Heart right ventricle (tissue), 16 donors: ENCODE measurements at places on chromosomes 1 and 21. TPM values are rescaled to one million over a fixed set of nuclear protein-coding genes. Genes with fewer than 3 reads are reported as not detected.

- DNase-seq, result peak; percentile 86
Observed at GRCh38 chr1:236018885-236019453, 45.9 kb downstream of the NID1 start.

Gene CD2
- total RNA-seq, result not detected

GRCh38 chr1:66490816-66491215 is 43.1 kb upstream of the SGIP1 start:
- DNase-seq, result no peak

GRCh38 chr1:94094469-94095111 is 26.4 kb downstream of the ABCA4 start:
- DNase-seq, result peak; percentile 83

DNA sequence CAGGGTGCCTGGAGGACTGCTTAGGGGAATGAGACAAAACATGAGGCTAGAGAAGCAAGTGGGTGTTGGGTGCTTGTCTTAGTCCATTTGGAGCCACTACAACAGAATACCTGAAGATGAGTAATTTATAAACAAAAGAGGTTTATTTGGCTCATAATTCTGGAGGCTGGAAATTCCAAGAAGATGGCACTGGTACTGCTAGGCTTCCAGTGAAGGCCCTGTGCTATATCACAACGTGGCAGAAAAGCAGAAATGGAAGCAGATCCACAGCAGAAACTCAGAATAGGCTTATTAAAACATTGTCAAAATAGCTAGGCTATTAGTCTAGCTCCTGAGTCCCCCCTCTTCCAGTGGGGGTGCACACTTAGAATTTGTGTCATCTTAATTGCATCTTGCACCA is 701.7 kb downstream of the RWDD3 start:
- no peak for DNase-seq

Gene MAP10
- total RNA-seq, result 3.9 TPM

- DNase-seq, result no peak
Observed at GRCh38 chr1:24826510-24826909, 81.3 kb downstream of the CLIC4 start.

GRCh38 chr1:201128476-201128875 is 1.5 kb upstream of the ASCL5 start:
- DNase-seq, result no peak

Gene RGS8
- total RNA-seq, result not detected

Gene SPRR2B
- total RNA-seq, result not detected

Gene FCGR1A
- total RNA-seq, result not detected

- DNase-seq, result peak; percentile 19
Observed at GRCh38 chr1:175702079-175702795, 41.2 kb downstream of the TNR start.

Gene FAM177B
- total RNA-seq, result not detected

DNA sequence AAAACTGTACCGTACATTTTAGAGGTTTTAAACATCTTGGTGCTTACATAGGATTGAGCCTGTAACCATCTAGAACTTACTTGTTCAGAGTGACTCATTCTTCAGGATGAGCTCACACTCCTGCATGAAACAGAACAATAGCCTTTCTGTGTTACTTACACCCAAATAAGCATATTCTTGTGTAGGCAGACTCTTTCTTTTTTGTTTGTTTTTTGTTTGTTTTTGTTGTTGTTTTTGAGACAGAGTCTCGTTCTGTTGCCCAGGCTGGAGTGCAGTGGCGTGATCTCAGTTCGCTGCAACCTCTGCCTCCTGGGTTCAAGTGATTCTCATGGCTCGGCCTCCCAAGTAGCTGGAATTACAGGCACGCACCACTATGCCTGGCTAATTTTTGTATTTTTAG is 3.8 kb upstream of the CA6 start:
- no peak for DNase-seq

DNA sequence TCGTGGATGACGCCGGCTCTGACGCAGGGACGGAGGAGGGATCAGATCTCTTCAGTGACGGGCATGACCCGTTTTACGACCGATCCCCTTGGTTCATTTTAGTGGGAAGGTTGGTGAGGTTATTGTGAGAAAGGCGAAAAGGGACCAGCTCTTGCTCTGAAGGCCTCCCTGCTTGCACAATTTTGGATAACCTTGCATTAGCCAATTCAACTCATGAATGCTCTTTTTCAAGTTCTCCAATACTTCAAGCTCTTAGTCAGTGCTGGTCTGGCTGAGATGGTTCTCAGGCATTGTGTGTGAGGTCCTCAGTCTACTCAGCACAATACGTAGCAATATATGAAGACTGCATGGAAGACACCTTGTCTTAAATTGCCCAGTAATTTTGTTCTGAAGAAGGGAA is 72.6 kb upstream of the PGD start:
- DNase-seq, result no peak

GRCh38 chr1:33624261-33624990 is 152.0 kb downstream of the ZSCAN20 start:
- DNase-seq, result no peak

GRCh38 chr21:31596055-31596454 is 63.4 kb upstream of the SOD1 start:
- no peak for DNase-seq

Gene PLA2G5
- total RNA-seq, result 44.7 TPM

GRCh38 chr1:180244840-180245239 is 14.8 kb downstream of the LHX4 start:
- no peak for DNase-seq

DNA sequence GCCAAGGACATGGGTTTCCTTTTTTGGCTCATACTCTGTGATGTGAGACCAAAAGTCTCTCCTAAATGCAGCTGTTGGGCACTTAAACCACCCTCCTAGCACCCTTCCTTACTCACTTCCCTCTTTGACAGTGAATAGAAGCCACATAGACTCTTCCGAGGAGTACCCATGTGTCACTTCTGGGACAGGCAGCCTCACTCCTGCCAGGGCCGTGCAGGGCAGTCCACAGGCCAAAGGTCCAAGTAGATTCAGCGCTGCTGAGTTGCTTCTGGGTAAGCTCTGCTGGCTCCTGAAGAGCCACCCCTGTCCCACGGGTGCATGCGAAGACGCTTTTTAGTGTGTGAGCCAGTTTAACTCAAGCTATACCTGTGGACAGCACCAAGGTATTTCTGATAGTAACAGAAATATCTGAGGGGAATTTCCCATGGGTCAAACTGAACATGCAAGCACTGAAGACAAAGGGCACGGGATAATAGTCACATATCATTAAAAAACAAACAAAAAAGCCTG is 36.8 kb upstream of the BMP8B start:
- no peak for DNase-seq

GRCh38 chr21:36377391-36377842 is 7.8 kb upstream of the CHAF1B start:
- no peak for DNase-seq

DNA sequence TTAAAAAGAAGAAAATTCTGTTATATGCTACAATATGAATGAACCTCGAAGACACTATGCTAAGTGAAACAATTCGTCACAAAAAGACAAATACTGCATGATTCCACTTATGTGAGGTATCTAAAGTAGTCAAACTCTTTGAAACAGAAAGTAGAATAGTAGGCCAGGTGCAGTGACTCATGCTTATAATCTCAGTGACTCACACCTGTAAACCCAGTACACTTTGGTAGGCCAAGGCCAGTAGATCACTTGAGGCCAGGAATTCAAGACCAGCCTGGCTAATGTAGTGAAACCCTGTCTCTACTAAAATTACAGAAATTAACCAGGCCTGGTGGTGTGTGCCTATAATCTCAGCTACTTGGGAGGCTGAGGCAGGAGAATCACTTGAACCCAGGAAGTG is 25.7 kb downstream of the EPHA10 start:
- no peak for DNase-seq

DNA sequence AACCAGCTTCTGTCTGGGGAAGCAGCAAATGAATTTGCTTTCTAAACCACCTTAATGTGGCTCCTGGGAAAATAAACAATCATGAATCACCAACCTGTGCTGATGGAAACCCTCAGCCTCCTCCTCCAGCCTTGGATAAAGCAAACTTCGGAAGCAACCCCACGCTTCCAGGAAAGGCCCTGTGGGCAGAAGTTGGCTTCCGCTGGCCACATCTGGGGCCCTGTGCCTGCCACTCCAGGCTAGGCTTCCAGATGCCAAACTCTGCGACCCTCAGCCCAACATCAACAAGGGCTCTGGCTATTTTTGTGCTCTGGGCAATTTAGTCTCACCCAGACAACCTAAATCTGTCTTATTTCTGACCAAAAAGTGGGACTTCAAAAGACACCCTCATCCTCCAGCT is 6.2 kb upstream of the OXCT2 start:
- DNase-seq, result no peak

DNA sequence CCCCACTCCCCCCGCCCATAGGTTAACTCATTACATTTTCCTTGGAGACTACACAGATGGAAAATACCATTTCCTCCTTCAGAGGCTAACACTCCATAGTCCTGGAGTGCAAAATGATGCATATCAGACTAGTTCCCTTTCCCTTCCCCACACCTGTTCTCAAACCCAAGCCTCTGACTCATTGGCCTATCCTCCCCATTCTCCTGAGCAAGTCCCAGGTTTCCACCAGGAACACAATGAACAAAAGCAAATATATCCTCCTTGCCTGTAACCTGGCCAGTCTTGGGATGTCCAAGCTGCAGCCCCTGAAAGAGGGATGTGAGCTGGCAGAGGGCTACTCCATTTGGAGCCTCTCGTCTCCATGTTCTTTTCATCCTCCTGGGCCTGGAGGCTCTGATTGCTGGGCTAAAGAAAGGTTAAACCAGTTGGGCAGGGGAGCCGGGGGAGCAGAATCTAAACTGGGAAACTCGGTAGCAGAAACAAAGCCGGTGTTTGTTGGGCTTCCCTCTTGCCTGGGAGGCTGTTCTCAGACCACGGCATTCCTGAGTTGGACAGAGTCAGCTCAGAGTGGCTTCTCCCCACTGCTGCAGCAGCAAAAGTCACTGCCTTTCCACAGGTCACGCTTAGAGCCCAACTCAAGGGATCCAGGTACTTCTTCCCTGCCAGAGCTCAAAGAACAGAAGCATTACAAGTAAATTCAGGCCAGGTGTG is 13.9 kb downstream of the SSR2 start:
- no peak for DNase-seq

GRCh38 chr1:201138311-201138840 is 11.4 kb upstream of the ASCL5 start:
- DNase-seq, result no peak

- DNase-seq, result no peak
Observed at GRCh38 chr1:88777604-88778149, 93.6 kb downstream of the PKN2 start.

Gene TTC24
- not detected for total RNA-seq

DNA sequence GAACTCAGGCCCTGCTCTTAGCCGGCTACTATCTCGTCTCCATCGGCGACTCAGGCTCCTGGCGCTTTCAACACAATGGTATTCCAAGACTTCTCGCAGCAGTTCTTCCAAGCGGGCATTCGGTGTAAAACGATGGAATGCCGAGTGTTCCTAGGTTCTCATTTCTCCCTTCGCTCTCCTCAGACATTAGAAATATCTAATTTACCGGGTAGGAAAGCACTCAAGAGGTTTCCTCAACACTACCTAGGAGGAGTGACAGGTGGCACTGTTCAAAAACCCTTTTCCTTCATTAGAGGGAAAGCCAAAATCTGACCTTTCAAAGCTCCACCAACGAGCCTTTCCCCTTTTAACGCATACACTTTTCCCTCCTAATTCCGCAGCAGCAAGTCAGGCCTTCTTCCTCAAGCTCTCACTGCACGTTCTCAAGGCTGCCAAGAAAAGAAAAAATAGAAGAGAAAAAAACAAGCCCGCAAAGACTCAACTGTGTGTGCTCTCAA is 601 bp downstream of the UBE2G2 start:
- DNase-seq, result no peak

Gene SLAMF9
- total RNA-seq, result not detected

Gene GCSAML
- total RNA-seq, result not detected

DNA sequence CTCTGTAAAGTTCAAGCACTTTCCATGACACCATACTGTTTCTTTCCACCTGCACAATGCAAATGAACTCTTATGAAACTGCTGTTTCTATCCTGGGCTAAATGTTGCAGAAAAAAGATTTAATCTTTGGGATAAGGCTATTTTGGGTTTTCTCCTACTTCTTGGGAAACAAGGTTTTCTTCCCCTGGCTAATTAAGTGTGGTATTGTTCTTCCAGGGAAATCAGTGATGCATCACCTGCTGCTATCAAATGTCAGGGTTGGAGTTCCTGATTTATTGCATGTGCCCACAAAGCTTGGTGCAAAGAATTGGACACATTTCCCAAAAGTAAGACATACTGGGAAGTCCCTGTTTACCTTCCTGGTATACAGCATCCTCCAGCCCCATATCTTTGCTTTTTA is 6.0 kb upstream of the RGS4 start:
- DNase-seq, result no peak

DNA sequence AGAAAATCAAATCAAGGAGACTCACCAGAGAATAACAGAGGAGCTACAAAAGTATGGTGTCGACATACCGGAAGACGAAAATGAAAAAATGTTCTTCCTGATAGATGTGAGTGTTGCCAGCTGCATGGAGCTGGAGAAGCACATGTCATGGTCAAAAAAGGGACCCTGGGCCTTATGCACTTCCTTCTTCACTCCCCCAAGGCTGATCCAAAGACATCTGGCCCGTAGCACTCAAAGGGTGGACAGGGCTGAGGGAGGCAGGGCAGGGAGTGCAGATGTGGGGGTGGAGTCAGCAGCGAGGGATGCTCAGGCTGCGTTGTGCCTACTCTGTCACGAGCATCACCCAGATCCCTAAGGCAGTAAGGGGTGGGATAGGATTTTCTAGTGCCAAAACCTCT is 19.4 kb downstream of the MX1 start:
- no peak for DNase-seq

Gene DMRTB1
- total RNA-seq, result not detected

Gene WASF2
- total RNA-seq, result 65.4 TPM

Gene CFAP107
- total RNA-seq, result not detected

GRCh38 chr1:10253755-10254154 is 43.4 kb downstream of the KIF1B start:
- DNase-seq, result no peak

GRCh38 chr1:36602184-36602583 is 119.5 kb upstream of the CSF3R start:
- DNase-seq, result no peak

Gene OR6K6
- total RNA-seq, result not detected

DNA sequence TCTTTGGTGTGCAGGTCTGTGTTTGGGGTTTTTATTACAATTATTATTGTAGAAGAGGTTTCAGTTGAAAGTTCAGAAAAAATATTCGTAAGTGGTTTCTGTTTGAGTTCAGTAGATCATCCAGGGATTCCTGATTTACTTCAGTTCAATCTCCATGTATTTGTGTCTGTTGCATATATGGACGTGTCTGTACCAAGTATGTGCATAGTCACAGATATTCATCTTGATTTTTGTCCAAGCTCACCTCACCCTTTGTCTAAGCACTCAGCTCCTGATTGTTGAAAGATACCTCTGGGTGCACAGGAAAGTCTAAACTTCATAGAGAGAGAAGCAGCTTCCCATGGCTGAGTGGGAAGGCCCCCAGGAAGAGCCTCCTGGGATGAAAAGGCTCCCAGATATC is 141.7 kb downstream of the TBX15 start:
- DNase-seq, result no peak

DNA sequence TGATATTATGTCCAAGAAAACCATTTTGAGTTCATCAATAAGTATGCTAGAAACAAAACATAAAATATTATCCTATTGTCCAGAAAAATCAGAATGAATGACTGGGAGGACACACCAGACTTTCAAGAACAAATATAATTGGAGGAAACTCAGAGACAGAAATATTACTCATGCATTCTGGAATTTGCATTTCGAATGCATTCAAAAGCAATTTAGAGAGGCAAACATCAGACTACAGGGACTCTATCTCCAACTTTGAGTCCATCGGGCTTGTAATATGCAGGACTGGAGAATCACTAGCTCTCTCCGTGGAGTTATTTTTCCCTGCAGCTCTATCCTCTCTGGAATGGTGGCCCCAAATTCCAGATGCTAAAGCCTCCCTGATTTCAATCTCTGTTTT is 161.8 kb downstream of the CDC42BPA start:
- DNase-seq, result no peak

Gene KCNK1
- 5.0 TPM for total RNA-seq
